ENCODE measurements at places on chromosomes 16 and 17.
A peak's percentile ranks its signal among the peaks of the same experiment; 100 is the strongest.

GRCh38 chr16:54927125-54928015, 3.3 kb upstream of the IRX5 start:
- DNase-seq, result no peak

DNA sequence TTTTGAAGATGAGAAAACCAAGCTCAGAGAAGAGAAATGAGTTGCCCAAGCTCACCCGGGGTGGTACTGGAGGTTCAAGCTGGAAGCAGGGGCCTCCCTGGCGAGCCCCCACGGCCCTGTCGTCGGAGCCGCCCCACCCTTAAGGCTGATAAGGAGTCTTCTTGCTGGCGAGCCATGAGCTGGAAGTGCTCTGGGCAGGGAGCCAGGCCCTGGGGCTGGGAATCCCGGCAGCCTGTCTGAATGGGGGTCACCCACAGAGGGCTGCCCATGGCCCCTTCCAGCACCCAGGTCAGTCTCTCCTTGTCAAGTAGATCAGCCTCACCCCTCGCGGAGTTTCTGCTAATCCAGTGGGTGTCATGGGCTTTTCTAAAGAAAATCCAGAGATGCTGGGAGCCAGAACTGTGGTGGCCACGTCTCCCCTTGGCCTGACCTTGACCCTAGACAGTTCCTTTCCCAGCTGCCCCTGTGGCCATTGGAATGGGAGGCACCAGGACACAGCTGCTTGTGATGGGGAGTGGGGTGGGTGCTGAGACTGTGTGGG, 1.2 kb upstream of the P2RX1 start:
- peak; percentile 54 for DNase-seq

- DNase-seq, result no peak
Measured at GRCh38 chr16:30609002-30609925, 925 bp downstream of the ZNF689 start.

- DNase-seq, result no peak
Measured at GRCh38 chr17:80367503-80367902, 47.5 kb upstream of the ENDOV start.

DNA sequence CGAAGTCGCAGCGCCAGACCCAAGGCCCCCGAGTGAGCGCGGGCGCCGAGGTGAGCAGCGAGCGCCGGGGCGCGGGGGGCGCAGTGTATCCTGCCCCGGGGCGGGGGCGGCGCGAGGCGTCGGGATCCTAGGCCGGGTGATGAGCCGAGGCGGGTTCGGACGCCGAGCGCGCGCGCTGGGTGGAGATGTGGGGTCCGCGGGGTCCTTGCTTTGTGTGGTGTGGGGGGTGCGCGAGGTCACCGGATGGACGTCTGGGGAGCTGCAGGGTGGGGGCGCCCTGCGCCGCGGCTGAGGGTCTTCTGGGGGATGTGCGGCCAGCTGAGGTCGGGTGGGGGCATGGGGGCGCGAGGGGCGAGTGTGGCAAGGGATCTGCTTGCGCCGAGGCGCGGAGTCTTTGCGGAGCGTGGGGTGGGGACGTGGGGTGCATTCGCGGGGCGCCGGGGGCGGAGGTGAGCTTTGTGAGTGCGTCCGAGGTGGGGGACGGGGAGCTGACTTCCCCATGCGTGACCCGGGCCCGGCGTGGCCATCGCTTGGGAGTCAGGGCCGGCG, 560 bp downstream of the RAI1 start:
- peak; percentile 65 for DNase-seq

DNA sequence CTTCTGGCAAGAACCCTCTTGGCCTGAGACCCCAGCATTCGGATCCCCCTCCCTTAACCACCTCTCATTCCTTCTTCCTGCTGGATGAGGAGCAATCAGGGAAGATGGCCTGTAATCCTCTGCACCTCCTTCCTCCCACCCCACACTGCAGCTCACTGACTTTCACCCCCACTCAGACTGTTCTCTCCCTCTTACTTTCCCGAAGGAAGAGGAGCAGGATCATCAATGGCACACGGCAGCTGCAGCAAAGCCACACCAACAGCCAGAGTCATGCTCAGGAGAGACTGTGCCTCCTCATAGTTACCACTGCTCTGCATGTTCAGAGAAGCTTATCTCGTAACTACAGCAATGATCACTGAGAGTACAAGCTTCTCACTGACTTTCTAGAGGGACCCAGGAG, 10.1 kb upstream of the TMEM101 start:
- no peak for DNase-seq
